ENCODE measurements at places on chromosomes 6 and 20.

- no peak for DNase-seq
Observed at GRCh38 chr6:140208286-140208685, 833.8 kb upstream of the CITED2 start.

- no peak for DNase-seq
Observed at GRCh38 chr6:163408352-163408991, 6.0 kb upstream of the QKI start.

DNA sequence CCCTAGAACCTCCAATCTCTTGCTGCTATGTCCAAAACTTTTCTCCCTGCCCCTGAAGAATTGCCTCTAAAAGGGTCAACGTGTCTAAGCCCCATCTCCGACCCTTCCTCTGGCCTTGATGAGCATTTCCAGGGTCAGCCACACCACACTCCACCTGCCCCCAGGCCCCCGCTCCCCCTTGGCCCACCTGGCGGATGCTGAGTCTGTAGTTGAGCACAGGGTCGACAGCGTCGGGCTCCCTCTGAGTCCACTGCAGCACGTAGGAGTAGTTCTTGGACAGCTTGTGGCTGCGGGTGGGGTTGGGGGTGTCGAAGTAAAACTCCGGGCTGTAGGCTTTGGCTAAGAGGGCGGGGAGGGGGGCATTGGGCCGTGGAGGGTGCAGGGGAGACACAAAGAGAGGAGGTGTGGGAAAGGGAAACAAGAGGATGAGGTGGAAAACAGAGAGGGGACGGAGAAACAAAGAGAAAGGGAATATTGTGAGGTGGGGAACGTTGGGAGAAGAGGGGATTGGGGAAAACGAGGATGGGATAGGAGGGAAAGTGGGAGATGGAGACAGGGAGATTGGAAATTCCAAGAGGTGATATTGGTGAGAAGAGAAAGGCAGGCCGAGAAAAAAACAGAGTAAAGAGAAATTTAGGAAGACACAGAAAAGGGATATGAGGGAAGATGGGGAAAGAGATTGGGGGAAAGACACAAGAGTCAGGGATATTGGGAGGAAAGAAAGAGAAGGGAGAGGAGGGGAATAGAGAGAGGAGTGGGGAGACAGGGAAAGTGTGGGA, 50.5 kb downstream of the MDGA1 start:
- no peak for DNase-seq

DNA sequence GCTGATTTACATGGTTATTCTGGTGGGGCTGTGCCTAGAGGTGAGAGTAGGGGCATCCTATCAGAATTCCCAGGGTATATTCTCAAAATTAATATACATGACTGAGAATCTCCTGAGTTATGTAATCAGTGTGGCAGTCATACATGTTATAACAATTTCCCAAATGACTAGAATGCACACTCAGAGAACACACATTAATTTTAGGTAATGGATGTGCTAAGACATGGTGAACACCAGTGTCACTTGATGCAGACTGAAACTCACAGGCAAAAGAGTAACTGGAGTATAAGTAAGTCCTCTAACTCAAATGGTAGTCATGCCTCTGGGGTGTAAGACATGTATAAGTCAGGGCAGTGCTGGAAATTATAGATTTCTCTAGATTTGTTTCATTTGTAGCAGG, 1198.4 kb upstream of the CITED2 start:
- DNase-seq: no peak

DNA sequence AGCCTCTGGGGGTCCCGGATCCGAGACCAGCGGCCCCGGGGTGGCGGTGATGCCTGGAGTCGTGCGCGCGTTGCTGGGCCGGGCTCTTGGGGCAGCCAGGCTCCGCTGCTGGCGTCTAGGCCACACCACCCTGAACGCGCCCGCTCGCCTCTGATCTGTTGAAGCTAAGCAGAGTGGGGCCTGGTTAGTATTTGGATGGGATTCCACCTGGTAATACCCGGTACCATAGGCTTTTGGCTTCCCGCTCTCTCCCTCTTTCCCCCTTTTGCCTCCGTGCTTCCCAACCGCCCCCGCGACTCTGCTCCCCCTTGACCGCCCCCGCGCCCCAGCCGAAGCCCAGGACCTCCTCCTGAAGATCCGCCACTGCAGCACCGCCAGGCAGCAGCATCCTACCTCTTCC, 1383.5 kb upstream of the DEFB115 start:
- no peak for DNase-seq

- no peak for DNase-seq
Observed at GRCh38 chr6:34285448-34286164, 36.8 kb upstream of the SMIM29 start.

DNA sequence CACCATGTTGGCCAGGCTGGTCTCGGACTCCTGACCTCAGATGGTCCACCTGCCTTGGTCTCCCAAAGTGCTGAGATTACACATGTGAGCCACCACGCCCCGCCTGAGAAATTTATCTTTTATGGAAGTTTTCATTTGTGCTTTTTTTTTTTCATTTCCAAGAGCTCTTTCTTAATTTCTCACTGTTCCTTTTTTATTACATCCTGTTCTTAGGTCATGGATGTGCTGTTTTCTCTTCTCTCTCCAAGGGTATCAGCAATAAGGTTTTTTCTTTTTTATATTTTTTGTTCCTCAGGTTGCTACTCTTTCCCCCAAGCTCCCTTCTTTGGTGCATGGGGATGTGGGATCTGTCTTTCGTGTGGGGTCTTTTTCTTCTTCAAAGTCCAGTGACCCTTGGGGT, 21.2 kb upstream of the LSM14B start:
- DNase-seq: no peak

- no peak for DNase-seq
Observed at GRCh38 chr20:10185741-10186558, 32.7 kb upstream of the SNAP25 start.

DNA sequence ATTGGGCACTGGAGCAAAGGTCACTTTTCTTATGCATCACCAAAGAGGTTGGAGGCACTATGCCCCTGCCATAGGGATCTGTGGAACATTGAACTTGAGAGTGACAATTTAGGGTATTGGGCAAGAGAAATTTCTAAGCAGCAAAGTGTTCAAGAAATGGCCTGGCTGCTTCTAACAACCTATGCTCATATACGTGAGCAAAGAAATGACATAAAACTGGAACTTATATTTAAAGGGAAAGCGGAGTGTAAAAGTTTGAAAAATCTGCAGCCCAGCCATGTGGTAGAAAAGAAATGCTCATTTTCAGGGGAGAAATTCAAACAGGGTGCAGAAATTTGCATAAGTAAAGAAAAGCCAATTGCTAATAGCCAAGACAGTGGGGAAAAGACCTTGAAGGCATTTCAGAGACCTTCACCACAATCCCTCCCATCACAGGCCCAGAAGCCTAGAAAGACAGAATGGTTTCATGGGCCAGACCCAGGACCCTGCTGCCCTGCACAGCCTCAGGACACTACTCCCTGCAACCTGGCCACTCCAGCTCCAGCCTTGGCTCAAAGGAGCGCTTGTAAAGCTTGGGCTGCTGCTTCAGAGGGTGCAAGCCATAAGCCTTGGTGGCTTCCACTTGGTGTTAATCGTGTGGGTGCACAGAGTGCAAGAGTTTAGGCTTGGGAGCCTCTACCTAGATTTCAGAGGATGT, 24.4 kb downstream of the NCR2 start:
- DNase-seq: no peak

DNA sequence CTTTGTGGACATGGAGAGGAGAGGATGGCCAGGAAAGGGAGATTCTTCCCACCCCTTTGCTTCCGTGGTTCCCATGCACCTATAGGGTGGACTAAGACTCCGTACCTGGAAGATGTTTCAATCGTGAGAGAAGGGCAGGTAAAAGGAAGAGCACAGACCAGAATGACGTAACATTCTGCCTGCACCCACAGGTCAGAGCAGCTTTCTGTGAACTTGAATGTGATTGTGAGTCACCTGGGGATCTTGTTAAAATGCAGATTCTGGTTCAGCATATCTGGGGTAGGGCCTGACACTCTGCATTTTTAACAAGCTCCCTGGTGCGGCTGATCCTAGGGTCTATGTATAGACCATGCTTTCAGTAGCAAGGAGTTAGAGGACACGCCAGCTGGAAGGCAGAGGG, 164.1 kb upstream of the SGK1 start:
- no peak for DNase-seq

DNA sequence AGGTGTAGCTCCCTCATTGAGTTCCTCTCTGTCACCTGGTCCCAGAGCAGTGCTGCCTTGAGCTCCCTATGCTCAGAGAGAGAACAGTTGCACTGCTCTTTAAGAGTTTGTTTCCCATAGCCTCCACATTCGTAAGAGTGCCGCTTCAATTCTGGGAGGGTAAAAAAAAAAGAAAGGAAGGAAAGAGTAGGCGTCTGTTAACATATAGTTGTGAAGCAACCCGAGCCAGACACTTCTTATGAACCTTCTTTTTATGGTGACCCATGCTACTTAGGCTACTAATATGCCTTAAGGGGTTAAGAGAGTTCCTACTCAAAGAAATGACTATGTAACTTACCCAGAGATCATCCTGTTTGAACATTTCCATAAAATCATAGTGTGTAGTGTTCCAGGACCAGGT, 4.3 kb upstream of the ARG1 start:
- DNase-seq: no peak

DNA sequence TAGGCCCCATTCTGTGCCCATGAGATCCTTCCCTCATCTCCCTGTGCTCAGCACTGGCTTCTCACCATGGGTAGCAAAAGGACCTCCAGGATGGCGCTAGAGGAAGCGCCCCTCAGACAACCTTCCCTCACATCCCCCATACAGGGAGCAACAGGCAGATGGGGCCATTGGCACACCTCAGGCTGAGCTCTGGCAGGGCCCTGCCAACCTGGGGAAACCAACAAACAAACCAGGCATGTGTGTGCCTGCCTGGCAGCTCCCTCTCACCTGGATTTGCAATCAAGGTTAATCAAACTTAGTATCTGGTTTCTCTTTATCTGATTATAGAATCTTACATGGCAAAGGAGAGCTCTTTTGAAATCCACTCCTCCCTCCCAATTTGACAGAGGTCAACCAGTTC, 134.9 kb downstream of the SLC23A2 start:
- no peak for DNase-seq

DNA sequence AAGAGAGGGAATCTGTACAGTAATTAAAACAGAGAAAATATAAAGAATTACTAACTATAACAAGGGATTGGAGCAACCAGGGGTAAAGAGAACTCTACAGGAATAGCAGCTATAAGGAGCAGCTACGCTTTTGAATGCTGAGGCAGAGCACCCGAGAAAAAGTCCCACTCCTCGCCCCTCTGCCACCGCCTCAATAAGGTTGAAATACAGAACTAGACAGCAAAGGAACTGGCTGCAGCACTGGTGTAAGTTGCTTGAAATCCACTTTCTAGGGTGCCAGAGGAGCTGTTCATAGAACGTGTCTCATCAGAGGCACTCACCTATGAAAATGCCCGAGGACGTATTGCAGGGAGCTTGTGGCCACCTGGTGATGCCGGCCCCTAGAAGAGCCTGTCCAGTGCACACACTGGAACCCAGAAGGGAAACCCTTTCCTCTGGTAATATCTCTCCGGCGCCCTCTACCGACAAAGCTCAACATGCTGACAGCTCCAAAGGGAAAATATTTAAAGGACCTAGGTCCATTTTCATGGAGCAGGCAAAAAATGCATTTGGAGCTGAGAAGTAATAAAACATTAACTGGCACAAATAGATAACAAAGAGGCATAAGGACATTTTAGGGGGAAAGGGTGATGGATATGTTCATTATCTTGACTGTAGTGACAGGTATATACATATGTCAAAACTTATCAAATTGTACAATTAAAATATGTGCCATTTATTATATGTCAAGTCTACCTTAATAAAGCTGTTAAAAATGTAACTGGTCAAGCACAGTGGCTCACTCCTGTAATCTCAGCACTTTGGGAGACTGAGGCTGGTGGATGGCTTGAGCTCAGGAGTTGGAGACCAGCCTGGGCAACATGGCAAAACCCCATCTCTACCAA, 137.4 kb upstream of the HDAC2 start:
- DNase-seq: peak; percentile 8

DNA sequence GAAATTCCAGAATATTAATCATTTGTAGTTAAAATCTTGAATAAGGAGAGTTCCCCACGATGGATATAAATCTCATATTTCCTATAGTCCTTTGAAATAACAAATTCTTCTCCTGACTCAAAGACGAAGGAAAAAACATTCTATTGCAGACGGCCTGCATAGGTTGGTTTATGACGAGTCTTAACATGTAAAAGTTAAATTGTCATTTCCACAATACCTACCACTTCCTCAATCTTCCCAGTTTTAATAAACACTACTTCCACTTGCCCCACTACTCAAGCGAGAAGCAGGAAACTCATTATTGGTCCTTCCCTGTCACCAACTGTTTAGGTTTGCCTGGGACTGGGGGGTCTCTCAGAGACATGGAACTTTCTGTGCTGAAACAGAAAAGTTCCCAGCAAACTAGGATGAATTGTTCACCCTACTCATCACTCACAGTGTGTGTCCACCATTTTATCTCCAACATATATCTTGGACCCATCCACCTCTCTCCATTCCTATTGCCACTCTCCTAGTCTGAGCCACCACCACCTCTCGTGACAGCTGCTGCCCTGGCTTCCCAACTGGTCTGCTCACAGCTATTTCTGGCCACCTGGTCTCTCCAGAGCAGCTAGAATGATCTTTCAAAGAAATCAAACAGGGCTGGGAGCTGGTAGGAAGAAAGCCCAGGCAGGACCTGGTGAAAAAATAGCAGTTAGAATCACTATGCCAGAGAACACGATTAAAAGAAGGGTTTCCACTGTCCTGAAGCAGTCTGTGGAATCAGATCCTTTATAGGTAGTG, 15.1 kb upstream of the ZSCAN9 start:
- no peak for DNase-seq

GRCh38 chr6:13285705-13286104, 42.6 kb downstream of the TBC1D7 start:
- DNase-seq: no peak

DNA sequence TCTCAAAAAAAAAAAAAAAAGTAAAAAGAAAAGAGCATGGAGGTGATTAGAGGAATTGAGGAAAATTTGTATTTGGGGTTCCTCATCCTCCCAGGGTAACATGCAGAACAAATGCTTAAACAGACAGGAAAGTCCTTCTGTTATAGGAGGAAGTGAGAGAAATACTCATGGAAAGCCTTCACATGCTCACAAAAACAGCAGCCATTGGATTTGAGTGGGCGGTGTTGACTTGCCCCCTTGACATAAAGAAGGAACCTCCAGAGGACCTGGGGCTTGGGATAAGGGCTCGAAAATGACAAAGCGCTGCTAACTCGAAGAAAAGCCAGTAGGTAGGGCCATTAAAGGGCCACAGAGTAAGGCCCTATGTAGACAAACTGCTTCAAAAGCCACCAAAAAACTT, 17.5 kb upstream of the SAMHD1 start:
- DNase-seq: no peak

GRCh38 chr6:17719323-17720041, 12.8 kb upstream of the NUP153 start:
- DNase-seq: no peak

GRCh38 chr6:45415315-45415714, 37.6 kb upstream of the SUPT3H start:
- DNase-seq: no peak

DNA sequence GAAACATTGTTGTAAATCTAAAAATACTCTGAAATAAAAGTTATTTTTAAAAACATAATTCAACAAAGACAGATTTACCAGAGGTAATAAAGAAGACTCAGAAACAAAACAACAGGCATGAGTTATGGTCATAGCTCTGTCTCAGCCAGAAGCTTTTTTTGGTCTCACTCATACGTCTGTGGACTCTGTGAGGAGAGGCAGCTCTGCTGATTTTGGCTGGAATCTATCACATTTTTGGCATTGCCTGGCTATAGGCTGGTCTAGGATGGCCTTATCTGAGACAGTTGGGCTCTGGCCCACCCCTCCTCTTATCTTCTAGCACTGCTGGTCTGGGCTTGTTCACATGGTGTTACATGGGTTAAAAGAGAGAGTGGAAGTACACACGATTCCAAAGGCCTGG, 514.0 kb upstream of the BTBD3 start:
- DNase-seq: peak; percentile 4

GRCh38 chr6:116883005-116883404, 6.0 kb downstream of the RFX6 start:
- DNase-seq: no peak

Data from hematopoietic multipotent progenitor cell treated with erythropoietin and hydrocortisone succinate and interleukin-3 and kit ligand, for 17 days (in vitro differentiated cells).